Activated CD4-positive, CD25-positive, alpha-beta regulatory T cell treated with anti-CD3 and anti-CD28 coated beads, Interleukin-2, amount 50 U/mL, for 24 hours (primary cell): ENCODE measurements at places on chromosomes 6 and 20.

DNA sequence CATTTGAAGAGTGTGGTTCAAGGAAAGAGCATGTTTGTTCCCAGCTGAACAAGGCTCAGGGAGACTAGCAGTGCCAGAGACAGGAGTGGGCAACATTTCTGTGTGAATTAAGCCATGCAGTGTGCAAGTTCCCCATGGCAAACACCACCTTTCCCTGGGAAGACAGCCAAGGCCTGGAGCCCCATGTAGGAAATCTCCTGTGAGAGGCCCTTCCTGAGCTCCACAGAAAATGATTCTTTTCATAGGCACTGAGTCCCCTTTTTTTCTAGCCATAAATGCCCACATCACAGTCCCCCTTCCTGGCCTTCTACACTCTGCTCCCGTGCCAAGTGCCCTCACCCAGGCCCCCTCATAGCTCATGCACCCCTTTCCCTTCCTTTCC is 11.8 kb upstream of the TRAM2 start:
- ATAC-seq: no peak

DNA sequence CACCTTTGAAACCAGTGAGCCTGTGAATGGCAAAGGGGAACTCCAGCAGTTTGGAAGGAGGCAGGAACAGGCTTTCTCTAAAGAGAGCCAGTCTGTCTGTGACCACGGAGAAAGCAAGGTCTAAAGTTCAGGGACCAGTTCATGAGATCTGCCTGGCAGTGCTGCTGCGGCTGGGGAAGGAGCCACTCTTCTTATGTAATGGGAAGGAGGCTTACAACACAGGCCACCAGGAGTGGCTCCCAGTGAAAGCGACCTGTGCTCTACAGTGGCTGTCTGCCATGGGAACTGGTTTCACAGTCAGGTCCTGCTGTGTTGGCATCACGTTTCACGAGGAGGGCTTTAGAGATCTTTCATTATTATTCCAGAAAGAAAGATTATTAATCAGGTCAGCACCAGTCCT is 291.9 kb upstream of the PRDM1 start:
- no peak for ATAC-seq

- ATAC-seq: no peak
Observed at GRCh38 chr6:5278047-5278446, 16.7 kb downstream of the FARS2 start.

DNA sequence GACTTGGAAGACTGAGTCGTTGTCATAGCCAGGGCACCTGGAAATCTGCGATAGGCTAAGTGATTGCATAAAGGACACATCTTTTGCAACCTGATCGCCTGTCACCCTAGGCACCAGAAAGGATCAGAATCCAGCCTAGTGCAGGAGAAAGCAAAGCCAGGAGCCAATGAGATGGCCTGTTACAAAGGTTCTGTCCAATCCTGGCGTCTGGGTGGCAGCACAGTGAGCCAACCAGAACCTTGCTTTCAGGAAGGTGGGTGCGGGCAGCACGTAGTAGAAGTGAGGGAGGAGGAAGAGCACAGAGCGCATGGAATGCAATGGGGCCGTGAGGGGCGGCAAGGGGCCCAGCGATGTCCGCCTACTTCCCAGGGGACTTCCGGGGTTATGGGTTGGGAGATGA is 120.4 kb upstream of the GGTLC1 start:
- no peak for ATAC-seq

- no peak for ATAC-seq
Observed at GRCh38 chr6:64679416-64679815, 1027.6 kb downstream of the EYS start.

DNA sequence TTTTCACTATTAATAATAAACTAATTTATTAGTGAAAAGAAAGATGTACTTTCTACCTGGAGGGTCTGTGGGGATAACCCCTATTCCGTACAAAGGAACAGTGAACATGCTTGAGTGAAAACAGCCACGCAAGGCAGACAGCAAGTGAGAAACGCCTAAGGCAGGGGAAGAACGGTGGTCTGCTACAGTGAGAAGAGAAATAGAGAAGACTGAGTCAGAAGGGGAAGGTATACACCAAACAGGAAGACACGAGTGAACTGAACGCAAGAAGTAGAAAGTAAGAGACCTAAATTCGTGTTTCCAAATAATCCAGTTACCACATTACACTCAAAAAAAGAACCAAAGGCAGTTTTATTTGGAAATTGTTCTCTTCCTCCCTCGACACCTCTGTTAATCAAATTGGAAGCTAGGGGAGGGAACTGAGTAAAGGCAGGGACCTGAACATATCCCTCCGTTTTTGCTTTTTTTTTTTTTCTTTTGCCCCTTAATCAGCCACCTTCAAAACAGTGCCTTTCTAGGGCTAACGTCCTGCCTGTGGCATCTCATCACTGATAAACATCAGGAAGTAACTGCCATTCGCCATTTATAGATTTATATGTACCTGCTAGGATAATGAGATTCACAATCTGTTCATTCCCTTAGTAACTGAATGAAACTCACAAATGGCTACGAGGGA is 48.9 kb downstream of the ATXN1 start:
- ATAC-seq: peak; percentile 91

DNA sequence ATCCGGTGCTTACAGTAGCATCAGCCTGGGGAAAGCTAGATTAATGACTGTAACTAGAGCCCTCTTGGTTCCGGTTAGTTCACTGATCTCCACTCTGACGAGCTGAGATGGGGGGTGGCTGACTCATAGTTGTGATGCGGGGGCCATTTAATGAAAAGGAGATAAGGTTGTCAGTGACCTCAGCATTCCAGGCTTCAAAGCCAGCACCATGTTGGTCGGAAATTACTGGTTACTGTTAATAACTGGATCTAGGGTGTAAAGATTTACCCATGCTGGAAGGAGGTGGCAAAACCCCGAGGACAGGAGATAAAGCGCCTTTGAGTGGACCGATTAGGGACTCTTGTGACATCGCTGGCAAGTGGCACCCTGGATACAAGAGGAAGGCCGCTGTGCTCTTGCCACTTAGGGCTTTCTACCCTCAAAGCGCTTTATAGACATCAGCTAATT is 21.1 kb downstream of the FOXC1 start:
- ATAC-seq: no peak

GRCh38 chr20:11411765-11412164 is 505.9 kb upstream of the BTBD3 start:
- ATAC-seq: no peak
